ENCODE measurements at places on chromosomes 16 and 17. TPM values are rescaled to one million over a fixed set of nuclear protein-coding genes. Genes with fewer than 3 reads are reported as not detected.

- DNase-seq = no peak
These were observed 184.5 kb downstream of the CCT6B start for GRCh38 chr17:34776456-34777443.

DNA sequence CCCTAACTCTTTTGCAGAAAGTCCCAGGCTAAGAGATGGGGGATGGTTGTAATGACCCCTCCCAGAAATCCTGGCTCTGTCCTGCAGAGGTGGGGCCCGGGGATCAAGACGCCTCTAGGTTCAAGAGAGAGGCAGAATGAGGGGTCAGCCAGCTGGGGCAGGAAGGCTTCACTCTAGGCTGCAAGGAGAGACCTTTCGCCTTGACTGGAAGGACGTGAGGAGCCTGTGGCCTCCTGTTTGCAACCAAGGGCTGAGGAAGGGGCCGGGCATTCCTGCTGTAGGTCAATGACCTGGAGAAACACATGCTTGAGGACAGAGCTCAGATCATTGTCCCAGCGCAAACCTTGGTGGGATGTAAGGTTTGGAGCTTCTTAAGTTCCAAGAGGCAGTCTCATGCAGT lies 8.7 kb upstream of the CETP start:
- DNase-seq = no peak

DNA sequence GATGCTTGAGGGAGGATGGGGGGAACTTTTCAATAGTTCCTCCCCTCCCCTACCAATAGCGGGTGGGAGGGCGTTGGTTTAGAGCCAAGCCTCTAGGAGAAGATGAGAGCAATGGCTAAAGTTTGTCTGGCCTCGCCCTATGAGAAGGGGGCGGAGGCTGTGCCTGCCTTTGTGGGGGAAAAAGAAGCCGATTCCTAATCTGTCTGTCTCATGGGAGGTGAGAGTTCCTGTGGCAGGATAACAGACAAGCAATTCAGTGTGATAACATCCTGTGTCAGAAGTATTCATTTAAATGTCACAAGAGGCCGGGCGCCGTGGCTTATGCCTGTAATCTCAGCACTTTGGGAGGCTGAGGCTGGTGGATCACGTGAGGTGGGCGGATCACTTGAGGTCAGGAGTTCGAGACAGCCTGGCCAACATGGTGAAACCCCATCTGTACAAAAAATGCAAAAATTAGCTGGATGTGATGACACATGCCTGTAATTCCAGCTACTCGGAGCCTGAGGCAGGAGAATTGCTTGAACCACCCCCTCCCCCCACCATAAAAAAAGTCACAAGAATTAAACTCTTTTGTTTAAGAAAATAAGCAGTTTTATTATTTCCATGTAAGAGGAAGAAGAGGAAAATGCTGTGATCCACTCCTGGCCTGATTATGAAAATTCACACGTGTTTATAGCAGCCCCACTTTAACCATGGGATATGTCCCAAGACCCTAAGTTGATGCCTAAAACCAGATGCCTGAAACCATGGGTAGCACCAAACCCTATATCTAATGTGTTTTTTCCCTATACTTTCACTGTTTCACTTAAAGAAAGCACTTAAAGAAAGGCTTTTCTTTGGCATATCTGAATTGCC lies 1.7 kb downstream of the SLFN5 start:
- DNase-seq = peak; percentile 40

DNA sequence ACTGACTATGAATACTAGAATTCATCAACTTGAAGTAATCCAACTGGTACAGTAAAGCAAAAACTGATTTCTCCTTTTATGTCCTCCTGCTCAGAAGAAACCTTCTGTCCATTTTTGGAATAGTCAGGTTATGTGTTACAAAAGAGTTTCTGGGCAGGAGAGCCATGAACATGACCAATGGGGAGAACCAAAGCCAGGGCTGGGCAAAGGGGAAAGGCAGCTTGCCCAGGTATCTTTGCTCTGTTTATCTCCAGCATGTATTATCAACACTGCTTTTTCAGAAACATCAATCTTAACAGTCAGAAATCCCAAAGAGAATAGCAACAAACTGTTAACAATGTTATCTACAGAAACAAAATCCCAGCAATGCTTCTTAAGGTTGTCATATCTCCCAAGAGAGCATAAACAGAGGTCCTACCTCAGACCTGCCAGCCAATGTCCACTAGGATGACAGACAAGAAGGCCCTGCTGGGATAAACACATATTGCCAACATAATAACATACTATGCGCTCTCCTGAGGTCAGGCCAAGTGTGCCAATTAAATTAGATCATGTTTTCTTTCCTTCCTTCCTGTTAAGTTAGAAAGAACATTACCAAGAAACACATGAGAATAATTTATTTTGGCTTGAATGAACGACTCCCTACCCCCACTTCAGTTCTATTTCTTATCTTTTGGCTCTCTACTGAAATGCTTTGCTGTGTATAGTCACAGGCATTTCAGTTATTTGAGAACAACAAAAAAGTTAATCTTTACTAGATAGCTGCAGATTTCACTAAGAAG lies 28.0 kb downstream of the BLMH start:
- DNase-seq = no peak

The KRT24 gene
- total RNA-seq = 0.17 TPM

The ZG16B gene
- total RNA-seq = 55.9 TPM

The MYH11 gene
- 1,761 TPM for total RNA-seq

The TP53TG3 gene
- not detected for total RNA-seq
